ENCODE measurements at places on chromosomes 1 and 21. TPM values are rescaled to one million over a fixed set of nuclear protein-coding genes. Genes with fewer than 3 reads are reported as not detected.

MIXL1 gene
- total RNA-seq: not detected

FMO3 gene
- not detected for total RNA-seq

DNA sequence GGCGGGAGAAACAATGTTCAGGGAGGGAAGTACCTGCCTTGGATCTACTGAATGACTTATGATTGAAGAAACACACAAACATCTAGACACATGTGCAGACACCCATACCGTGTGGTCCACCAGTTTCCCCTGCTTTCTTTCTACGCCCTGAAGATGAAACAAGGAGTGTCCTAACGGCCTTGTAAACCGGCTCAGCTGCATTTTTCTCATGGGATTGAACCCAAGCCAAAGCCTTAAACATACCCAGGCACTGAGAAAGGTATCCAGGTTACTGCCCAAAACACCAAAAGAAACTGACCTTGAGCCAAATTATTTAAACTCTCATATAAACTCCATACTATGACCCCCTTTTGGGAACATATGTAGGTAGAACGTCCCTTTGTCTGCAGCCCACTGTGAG, 630.0 kb upstream of the RGS18 start:
- H3K27me3 ChIP-seq: no peaks in the 10 kb centered on the region
- DNase-seq: no peak
- no peaks in the 10 kb centered on the region for H3K36me3 ChIP-seq
- H3K4me3 ChIP-seq: no peak overlapping the region
- no peaks in the 10 kb centered on the region for H3K4me1 ChIP-seq
- no peak overlapping the region for H3K27ac ChIP-seq

DNA sequence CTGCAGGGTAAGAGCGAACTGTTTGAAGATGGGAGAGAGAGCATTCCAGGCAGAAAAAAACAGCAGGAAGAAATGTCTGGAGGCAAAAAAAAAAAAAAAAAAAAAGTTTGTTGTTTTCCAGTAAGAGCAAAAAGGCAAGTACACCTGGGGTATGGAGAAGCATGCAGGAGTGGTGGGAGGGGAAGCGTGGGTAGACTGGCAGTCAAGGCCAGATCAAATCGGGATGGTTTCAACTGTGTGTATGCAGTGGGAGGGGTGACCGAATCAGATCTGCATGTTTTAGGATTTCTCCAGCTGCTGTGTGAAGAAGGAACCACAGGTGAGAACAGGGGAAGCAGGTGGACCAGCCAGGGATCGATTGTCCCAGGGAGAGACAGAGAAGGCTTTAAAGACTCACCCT, 34.7 kb downstream of the CSMD2 start:
- no peak for DNase-seq
- peaks cover 9% of the 10 kb centered on the region for H3K27me3 ChIP-seq
- no peaks in the 10 kb centered on the region for H3K4me1 ChIP-seq

SERINC2 gene
- total RNA-seq: not detected

GCSAML gene
- not detected for total RNA-seq

PLA2G4A gene
- 0.26 TPM for total RNA-seq

DNA sequence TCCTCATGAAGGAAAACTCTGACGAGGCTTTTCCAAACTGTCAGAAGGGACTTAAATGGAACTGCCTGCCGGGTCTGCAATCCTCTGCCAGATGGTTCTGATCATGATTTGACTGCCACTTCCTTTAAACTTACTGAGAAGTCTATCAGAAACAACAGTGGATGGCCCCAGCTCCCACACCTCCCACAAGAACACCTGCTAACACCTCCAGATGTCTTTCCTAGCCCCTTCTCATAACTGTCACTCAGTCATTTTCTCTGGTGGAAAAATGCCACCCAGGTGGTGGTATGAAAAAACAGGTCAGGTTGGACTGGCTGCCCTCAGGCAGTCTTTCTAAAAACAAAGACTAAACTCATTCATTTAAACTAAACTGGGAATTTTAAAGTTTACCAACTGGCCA, 66.7 kb upstream of the ABCD3 start:
- H3K27me3 ChIP-seq: peaks cover 5% of the 10 kb centered on the region
- no peaks in the 10 kb centered on the region for H3K4me1 ChIP-seq
- no peak overlapping the region for H3K4me3 ChIP-seq
- H3K27ac ChIP-seq: no peak overlapping the region
- DNase-seq: no peak

- DNase-seq: peak; percentile 8
- no peaks in the 10 kb centered on the region for H3K4me1 ChIP-seq
- peaks cover 13% of the 10 kb centered on the region for H3K36me3 ChIP-seq
- no peaks in the 10 kb centered on the region for H3K27me3 ChIP-seq
Observed at GRCh38 chr1:246214708-246215509, 292.2 kb downstream of the SMYD3 start.
